ENCODE measurements at places on chromosomes 2 and 18.

GRCh38 chr2:165055082-165055851 lies 99.9 kb upstream of the SLC38A11 start:
- DNase-seq: no peak

GRCh38 chr2:205290299-205290698 lies 392.0 kb upstream of the NRP2 start:
- no peak for DNase-seq

- DNase-seq: no peak
These were observed 274.5 kb downstream of the NCKAP5 start for GRCh38 chr2:133293544-133294353.

- DNase-seq: no peak
These were observed 3.5 kb upstream of the APOB start for GRCh38 chr2:21047141-21048009.

- peak; percentile 2 for DNase-seq
These were observed at the start of gene ST6GAL2 for GRCh38 chr2:106885971-106886915. Gene ST6GAL2 (minus strand): TSS chr2:106886167. CDS start chr2:106843977, 42,190 bp downstream.

GRCh38 chr2:40127146-40127545 lies 324.7 kb downstream of the SLC8A1 start:
- DNase-seq: no peak

DNA sequence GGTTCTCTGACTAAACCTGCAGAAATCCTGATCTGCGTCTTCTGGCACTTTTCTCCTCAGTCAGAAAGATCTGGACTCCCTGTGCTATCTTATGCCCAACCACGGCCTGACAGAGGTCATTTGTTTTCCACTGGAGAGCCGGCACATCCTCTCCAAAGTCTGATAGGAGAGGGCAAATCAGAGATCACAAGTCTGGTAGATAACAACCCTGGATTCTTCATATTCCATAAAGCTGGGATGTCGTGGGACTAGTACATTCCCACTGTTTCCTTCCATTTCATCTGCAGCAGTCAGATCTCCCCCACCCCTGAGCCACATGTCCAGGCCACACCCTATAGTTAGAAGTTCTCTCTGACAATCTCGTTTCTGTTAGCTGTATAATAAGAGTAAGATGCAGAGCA lies 157.0 kb downstream of the MGAT5 start:
- DNase-seq: no peak

DNA sequence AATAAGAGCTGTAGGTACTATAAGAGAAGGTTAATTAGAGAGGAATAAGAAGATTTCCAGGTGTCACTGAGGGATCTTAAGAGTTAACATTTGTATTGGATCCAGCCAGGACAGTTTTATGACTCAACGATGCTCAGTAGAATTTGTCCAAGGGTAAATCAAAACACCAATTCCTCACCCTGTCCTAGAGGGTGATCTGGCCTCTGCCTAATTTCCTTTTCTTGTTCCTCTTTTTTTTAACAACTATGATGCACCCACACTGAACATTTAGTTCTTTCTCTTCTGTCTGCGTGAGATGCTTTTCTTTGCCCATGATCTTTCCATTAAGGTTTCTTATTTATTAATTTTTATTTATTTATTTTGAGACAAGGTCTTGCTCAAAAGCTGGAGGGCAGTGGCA lies 92.0 kb downstream of the PMS1 start:
- DNase-seq: peak; percentile 2

GRCh38 chr2:29189052-29189451 lies 73.8 kb downstream of the CLIP4 start:
- no peak for DNase-seq

DNA sequence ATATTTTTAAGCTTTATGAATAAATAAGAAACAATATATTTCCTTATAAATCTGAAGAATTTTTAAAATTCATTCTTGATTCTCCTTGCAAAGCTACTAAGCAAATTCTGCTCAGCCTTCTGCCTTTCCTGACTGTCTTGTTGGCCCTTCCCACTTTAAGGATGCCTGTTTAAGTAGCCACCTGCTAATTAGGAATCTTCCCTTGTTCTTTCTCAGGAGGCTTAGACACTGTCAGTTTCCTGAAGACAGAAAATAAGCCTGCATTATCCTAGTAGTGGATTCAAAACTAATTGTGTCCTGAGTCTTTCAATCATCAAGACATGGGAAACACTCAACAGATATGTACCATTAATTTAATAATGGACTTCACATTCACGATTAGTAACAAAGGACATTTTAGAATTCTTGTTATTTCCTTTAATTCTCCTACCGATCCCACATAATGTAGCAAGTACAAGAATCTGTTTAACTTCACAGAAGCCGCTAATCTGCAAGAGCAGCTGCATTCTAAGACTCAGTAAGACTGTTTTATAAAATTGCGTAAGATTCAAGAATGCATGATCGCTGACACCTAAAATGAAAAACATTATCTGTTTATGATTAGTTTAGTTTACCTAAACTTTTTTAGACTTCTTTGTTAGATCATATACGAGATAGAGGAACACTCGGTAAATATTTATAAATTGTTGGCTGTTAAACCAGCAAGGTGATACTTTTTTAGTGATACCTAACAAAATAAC lies 445.4 kb upstream of the DSEL start:
- no peak for DNase-seq

GRCh38 chr18:28657961-28658360 lies 481.0 kb upstream of the CDH2 start:
- DNase-seq: no peak

DNA sequence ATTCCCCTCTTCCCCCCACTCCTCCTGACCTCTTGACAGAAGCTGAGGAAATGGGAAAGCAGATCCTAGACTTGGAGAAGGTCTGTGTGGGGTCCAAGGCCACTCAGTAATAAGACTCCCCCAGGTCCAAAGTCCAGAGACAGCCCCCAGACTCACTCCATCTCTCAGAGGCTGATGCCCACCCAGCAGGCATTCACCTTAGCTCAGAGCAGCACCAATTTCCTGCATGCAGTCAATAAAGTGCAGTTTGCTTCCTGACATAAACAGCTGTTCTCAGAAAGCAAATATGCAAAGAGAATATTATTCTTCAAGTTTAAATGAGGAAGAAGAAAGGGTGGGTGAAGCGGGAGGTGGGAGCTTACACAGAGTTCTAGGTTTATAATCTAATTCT lies 84.1 kb upstream of the RTN4 start:
- DNase-seq: no peak

DNA sequence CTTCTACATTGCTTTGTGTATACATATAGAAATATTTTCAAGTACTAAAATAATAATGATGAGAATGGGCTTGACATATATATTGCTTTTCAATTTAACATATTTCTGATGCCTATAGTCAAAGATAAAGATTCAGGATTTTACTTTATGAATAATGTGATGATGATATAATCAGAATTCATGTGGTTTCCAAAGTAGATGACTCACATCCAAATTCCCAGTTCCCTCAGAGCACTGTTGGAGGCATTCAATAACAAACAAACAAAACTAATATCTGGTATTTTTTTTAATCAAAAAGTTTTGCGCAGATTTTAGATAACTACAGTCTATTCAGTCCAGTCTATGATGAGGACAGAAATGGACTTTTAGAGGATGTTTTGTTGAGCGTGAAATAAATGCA lies 2094.5 kb upstream of the CELF4 start:
- DNase-seq: no peak

Measured in B cell (primary cell).